CD14-positive monocyte (primary cell): ENCODE measurements at places on chromosomes 2 and 18.

GRCh38 chr2:88307817-88308216 is 137.7 kb downstream of the THNSL2 start:
- DNase-seq = no peak

GRCh38 chr2:77161009-77161408 is 361.2 kb downstream of the LRRTM4 start:
- no peak for DNase-seq

DNA sequence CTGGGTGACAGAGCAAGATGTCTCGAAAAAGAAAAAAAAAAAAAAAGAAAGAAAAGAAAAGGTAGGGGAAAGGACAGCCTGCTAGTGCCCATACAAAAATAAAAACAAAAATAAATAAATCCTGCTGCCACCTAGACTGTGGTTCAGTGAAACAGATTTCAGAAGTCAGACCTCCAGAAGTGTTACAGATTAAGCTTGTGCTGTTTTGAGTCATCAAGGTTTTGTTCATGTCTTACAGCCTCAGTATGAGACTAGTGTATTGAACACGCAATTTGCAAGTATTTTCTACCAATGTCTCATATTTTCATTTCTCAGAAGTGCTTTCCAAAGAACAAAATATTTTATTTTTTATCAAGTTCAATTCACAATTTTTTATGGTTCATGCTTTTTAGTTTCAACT is 720.4 kb upstream of the GYPC start:
- DNase-seq = no peak

GRCh38 chr2:12397854-12398253 is 318.9 kb upstream of the TRIB2 start:
- DNase-seq = peak; percentile 16

GRCh38 chr2:172735582-172736423 is at the start of gene RAPGEF4:
Gene RAPGEF4, plus strand, starts transcription at chr2:172735845. Its CDS starts 139 bp downstream, at chr2:172735984.
- no peak for DNase-seq

GRCh38 chr2:230008708-230009066 is 60.0 kb downstream of the SLC16A14 start:
- DNase-seq = no peak

- DNase-seq = no peak
Measured at GRCh38 chr2:129619471-129619870, 360.0 kb upstream of the RAB6C start.

GRCh38 chr2:170143045-170143717 is 34.8 kb upstream of the MYO3B start:
- DNase-seq = no peak

DNA sequence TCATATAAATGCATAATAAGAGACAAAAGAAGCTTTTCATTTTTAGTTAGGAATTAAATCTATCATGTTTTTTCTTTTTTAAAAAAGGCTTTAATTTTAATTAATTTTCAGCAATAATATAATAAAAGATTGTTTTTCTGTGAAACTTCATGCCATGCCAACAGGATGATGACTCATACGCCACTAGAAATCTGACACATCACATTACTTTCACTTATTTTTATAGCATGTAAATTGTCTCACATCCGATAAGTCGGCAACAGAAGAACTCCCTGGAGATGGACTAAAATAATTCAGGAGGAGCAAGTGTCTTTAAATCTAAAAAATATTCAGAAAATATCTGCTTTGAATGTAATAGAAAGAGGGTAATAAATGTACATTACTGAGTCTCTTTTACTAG is 1024.2 kb upstream of the ACVR2A start:
- no peak for DNase-seq

- no peak for DNase-seq
Measured at GRCh38 chr2:112195950-112196349, 57.8 kb downstream of the FBLN7 start.

DNA sequence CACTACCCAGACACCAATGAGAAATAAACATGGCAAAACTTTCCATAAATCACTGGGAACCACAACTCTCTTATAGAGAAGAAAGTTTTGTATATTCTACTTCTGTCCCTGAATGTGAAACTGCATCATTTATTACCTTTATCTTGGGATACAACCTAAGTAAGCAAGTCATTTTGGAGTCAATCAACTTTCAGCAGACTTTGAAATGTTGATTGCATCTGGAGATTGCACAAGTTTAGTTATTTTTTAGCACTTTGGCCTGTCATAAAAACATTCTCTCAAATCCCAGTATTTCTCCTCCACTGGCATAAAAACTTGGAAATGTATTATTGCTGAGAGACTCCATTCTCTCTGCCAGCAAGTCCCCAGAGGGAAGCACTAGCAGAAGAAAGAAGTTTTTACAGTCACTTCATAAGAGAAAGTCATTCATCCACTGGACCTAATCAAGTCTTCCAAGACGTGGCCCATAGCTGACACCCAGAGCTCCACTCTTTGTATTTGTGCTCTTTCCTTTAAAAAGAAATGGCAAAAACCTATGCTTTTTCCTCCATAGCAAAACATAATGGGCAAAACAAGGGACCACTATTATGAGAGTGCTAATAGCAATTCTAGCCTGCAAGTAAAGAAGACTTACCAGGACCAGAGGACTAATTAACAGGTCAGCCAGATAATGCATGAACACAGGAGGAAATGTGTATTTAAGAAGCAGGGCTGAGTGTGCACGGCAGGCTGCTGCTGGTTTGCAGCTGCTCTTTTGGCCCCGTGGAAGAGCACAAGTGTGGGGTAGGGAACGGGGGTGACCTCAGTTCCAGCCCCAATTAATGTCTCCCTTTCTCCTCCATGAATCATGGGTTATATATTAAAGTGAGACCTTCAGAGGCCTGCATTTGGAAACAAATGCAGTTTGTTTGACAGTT is 171.5 kb downstream of the INO80D start:
- DNase-seq = no peak

DNA sequence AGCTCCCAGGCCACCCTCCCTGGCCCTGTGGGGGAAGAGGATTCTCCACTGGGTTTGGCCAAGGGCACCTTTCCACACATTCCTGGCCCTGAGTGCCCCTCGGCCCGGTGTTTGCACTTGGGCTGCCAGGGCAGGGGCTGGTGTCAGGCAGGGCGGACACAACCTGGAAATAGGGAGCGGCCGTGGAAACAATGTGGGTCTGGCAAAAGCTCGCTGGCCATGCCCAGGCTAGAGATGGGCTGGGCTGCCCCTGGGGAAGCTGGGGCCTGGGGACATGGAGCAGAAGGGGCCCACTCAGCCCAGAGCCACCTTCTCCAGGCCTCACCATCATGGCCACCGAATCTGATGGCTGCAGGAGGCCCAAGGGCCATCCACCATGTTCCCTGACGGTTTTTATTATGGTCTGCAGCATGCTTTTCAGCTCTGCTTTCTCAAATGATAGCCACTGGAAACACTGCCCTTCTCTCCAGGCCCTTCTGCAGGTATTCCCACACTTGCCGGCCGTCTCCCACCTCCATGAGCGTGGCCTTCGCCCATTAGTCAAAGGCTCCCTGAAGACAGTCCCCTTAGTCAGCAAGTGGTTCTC is 275.1 kb downstream of the CYP26B1 start:
- DNase-seq = no peak

DNA sequence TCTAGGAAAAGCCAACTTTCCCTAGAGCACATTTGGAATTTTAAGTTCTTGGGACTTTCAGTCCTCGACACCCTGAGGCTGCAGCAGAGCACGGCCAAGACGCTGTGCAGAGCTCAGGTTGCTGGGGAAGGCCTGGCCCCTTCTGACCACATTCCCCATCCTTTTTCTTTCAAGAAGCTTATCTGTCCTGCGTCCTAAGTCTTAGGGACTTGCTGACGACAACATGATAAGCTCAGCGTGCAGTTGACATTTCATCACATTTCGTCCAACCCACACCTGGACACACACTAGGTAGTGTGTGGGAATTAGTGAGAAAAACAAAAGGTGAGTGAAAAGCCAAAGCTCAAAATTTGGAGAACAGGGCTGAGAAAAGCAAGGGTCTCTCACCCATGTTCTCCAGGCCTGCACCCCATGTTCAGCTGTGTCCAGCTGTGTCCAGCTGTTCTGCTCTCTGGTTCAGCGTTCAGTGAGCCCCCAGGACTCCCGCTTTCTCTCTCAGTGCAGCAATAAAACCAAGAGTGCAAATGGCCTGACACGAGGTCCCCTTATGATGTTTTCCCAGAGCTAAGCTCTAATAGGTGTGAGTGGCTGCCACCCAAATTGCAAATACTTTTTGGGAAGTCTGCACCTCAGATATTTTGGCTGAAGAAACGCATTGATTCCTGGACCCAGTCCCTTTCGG is 101.9 kb downstream of the RGPD3 start:
- no peak for DNase-seq

GRCh38 chr2:70115646-70116442 is 28.6 kb downstream of the PCBP1 start:
- peak; percentile 43 for DNase-seq

DNA sequence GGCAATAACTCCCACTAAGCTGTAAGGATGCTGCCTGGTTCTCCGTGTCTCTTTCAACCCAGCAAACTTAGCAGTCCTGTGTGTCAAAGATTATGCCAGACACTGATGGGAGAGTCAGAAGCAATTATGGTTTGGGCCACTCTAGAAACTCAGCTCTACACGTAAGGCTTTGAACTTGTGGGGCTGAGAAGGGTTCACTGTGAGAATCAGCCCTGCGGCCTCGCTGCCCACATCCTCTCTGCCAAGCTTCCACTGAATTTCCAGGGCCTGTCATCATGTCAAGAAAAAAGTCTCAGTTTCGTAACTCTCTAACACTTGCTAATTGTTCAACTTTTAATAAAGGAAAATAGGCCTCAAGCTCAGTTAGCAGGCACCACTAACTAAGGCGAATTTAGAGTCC is 308.8 kb upstream of the LYPD1 start:
- no peak for DNase-seq

- no peak for DNase-seq
Measured at GRCh38 chr18:62732617-62733016, 17.3 kb downstream of the PHLPP1 start.

GRCh38 chr18:45820106-45820745 is 5.2 kb upstream of the SIGLEC15 start:
- peak; percentile 57 for DNase-seq

DNA sequence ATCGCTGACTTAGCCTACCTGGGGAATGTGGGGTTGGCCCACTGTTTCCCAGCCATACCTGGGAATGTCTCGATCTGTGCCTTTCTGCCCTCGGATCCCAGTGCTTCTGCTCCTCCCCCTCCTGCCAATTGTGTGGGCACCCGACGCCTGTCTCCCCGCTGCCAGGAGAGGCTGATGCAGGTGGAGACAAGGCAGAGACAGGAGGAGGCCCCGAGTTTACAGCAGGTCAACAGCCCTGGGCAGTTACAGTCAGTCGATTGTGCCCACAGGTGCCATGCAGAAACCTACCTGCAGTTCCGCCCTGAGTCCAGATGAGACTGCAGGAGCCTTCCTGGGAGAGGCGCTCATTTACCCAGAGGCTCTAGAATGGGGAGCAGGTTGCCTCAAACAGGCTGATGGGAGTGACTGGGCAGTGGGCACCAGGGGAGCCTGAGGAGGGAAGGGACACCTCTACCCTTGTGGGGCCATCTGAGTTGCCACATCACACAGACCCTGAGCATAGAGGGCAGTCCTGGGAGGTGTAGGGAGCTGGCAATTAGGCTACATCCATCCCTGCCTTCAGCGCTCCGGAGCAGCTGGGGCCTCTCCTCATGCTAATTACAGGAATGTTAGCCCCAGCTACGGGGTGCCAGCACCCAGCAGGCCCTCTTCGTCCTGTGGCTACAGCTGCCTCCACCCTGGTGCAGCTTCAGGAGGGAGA is 300.1 kb downstream of the NDUFA10 start:
- DNase-seq = no peak

GRCh38 chr2:220913384-220913783 is 658.7 kb downstream of the EPHA4 start:
- no peak for DNase-seq

DNA sequence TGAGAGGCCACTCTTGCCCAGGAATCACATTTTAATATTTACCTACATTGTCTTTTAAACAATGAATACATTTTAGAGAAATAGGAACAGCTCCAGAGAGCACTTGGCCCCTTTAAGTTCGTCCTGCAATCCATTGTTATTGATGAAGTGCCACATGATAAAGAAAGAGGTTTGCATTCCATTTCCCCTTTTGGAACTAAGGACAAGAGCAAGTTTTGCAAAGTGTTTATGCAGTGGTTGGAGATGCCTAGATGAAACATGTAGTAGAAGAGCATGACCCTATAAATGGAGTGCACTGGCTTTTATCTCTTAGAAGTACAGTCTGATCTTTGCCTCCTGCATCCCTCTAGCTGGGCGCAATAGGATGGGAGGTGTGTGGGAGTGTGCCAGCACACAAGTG is 118.7 kb upstream of the CNTNAP5 start:
- no peak for DNase-seq

DNA sequence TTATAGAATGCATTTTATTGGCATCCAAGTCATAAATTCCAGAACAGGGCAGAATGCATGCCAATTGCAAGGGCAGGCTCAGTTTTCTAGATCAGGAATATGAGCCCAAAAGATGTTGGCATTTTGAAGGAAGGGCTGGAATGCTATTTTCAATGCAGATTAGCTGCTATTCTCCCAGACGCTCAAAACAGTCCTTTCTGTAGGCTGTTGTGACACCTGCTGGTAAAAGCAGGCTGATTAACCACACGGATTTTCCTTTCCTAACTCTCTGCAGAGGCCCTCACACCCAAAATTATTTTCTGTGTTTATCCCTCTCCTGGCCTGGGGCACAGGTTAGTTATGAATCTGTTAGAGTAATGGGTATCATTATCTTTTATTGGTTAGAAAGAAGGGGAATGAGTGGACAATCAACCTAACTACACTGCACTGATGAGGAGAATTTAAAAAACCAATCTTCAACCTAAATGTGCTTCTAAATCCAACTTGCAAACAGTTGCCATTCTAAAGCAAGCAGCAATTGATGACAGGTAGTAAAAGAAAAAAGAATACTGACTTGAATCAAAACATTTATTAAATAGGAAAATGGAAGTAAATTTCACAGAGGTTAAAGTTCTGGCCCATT is 94.0 kb downstream of the PLA2R1 start:
- peak; percentile 11 for DNase-seq

DNA sequence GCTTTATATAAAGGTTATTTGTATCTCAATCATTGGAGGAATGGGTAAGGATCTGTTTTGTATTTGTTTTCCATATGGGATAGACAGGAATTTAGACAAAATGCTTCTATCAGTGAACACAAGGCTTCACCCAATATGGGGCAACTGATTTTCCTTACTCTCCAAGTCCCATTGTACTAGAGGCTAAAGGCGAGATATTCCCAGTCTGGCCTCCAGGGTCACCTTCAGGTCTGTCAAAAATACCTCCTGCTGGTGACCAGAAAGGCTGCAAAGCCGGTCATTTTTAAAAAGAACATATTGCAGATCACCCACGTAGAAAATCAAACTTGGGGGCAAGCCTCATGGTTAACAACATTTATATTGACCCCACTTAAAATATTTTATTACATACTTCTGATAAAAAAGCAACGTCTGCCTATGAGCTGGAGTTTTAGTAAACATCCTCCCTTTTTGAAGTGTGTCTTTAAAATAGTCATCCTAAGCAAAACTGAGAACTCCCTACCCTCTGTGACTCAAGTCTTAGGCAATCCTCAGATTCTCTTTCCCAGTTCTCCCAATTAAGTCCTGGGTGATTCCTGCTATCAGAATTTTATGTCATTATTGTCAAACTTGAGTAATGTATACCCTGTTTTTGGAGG is 276.6 kb downstream of the MREG start:
- DNase-seq = peak; percentile 44

GRCh38 chr2:238821391-238821790 is 26.5 kb upstream of the TWIST2 start:
- no peak for DNase-seq

GRCh38 chr2:219299372-219299760 is 9.8 kb downstream of the PTPRN start:
- DNase-seq = no peak

- DNase-seq = no peak
Measured at GRCh38 chr2:227643990-227644551, 22.5 kb upstream of the SCYGR5 start.
